ENCODE measurements at places on chromosomes 2 and 18. TPM values are rescaled to one million over a fixed set of nuclear protein-coding genes. Genes with fewer than 3 reads are reported as not detected.

GRCh38 chr2:209091056-209091455 lies 332.8 kb upstream of the MAP2 start:
- no peak overlapping the region for H3K4me3 ChIP-seq
- H3K36me3 ChIP-seq: no peaks in the 10 kb centered on the region
- no peaks in the 10 kb centered on the region for H3K4me1 ChIP-seq
- no peak overlapping the region for H3K27ac ChIP-seq
- no peaks in the 10 kb centered on the region for H3K27me3 ChIP-seq

GRCh38 chr18:10431680-10432079 lies 22.8 kb upstream of the APCDD1 start:
- no peaks in the 10 kb centered on the region for H3K36me3 ChIP-seq
- DNase-seq: no peak
- no peaks in the 10 kb centered on the region for H3K27me3 ChIP-seq

DNA sequence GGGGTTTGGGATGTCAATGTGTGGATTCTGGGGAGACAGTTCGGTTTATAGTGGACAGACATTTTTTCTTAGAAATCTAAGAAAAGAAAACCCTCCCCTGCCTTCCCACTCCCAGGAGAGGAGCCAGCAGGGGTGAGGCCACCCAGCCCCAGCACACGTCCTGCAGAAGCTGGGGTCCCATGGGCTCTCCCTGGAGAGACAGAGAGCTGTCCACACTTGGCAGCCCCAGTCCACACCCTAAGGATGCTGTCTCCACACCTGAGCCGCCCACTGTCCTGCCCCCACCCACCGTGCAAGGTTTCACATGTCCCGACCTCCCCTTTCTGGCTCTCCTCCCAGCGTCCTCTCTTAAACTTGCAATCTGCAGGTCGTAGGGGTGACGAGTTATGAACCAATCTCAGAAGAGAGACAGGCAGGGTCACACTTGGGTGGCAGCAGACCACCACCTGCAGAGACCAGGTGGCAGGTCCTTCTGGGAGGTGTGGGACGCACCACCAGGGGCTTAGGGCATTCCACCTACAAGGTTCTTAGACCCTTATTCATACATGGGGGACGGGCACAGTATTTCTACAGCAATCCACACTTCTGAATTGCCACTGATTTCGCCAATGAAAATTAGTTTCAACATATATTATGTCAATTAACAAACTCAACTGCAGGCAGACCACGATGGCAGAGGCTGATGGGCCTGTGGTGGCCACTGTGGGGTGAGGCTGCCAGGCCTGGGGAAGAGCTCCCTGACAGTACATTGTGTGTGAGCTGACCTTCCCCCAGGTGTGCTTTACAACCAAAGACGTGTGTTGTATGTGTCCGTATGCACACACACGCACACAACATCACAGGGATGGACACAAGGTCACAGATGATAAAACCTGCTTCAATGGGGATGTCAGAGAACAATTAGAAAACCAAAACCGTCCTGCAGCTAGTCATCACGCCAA lies 158.5 kb downstream of the TPO start:
- H3K36me3 ChIP-seq: no peaks in the 10 kb centered on the region
- H3K4me1 ChIP-seq: no peaks in the 10 kb centered on the region
- no peak overlapping the region for H3K4me3 ChIP-seq
- peaks cover 3% of the 10 kb centered on the region for H3K27me3 ChIP-seq

DNA sequence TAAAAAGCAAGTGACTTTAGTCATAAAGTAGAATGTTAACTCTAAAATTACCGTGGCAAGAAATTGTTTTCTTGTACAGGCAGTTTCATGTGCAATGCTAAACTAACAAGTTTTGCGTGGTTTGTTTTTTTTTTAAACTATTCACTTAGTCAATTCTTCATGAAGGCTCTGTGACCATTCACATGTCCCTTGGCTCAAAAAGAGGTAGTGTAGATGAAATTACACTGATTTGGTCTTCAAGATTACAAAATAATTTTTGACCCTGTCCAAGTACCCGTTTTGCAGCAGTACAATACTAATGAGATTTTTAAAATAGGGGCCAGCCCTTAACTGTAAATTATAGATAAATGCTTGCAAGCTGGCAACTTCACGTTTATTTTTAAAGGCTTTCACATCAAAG lies 1.3 kb downstream of the TMEM131 start:
- H3K27ac ChIP-seq: peak overlapping the region; percentile 86
- DNase-seq: no peak
- no peaks in the 10 kb centered on the region for H3K27me3 ChIP-seq
- peaks cover 31% of the 10 kb centered on the region for H3K4me1 ChIP-seq

DNA sequence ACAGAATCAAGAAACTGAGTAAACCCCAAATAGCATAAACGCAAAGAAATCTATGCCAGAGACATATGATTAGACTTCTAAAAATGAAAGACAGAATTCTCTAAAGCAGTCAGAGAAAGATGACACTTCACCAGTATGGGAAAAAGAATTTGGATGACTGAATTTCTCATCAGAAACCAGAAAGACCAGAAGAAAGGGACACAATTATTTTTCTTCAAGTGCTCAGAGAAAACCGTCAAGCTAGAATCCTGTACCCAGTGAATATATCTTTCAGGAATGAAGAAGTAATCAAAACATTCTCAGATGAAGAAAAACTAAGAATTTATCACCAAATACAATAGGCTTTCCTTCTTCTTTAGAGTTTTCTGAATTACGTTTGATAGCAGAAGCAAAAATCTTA lies 14.2 kb upstream of the ESPNL start:
- DNase-seq: no peak
- H3K27ac ChIP-seq: no peak overlapping the region
- H3K36me3 ChIP-seq: peaks cover 28% of the 10 kb centered on the region
- H3K4me3 ChIP-seq: no peak overlapping the region

- no peaks in the 10 kb centered on the region for H3K27me3 ChIP-seq
- no peak for DNase-seq
- H3K4me3 ChIP-seq: no peak overlapping the region
- no peak overlapping the region for H3K27ac ChIP-seq
These were observed 50.9 kb upstream of the PLB1 start for GRCh38 chr2:28444956-28445355.

DNA sequence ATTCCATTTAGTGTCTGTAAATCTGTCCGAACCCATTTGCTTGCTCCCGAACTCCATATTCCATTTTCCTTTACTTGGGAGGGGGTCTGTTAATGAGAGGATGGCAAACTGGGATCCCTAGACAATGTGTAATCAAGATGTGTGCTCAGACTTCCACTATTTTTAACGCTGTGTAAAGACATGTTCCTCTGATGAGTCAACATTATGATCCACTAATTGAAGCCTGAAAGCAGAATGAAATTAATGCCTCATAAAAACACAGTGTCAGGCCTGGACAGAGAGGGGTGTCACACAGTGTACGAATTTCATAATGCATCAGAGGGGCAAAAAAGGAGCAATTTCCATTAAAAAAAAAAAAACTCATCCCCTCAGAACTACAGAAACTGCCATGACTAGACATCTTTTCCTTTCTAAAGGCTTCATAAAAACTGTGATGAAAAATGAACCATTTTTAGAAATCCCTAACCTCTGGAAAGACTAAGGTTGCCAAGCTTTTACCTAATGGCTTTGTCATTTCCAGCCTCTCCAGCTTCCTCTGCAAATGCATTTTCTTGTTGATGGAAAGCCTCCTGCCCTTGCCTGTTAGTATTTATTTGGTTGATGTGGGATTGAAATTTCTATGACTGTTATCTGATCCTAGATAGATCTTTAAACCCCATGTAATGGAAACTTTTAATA lies 209.2 kb upstream of the DCC start:
- H3K36me3 ChIP-seq: no peaks in the 10 kb centered on the region
- no peak for DNase-seq
- H3K27ac ChIP-seq: no peak overlapping the region
- no peaks in the 10 kb centered on the region for H3K4me1 ChIP-seq
- H3K27me3 ChIP-seq: no peaks in the 10 kb centered on the region
- no peak overlapping the region for H3K4me3 ChIP-seq

DNA sequence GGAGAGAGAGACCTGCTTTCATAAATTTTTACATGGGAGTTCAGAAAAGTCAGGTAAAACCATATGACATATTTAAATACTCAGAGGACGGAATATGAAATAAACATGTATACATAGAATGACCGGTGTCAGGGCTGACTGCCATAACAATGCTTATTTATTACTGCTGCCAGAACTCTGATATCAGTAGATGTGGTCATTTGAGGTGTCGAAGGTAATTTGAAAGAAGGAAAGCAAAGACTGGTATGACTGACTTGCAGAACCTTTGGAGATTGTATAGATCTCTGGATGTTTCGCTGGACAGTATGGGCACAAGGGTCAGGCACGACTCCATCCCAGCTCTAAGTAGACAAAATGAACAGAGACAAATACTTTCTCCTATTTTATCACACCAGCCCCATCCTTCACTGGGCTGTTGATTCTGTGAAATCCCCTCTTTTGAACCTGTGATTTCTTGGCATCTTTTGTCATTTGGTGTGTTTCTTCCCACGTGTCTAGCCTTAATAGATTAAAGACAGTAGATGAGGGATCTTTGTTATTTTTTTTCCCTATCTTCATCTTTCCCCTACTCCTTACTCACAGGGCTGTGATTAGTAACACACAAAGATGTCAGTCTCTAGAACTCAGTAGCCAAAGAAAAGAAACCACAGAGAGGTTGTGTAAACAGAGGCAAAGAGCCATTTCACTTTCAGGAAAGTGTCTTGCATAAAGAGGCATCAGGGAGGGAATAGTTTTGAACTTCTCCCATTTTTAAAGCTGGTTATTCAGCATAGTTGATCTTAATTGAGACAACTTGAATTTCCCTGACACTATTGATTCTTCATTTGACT lies 61.6 kb downstream of the ICOS start:
- H3K4me3 ChIP-seq: no peak overlapping the region
- no peak for DNase-seq
- no peaks in the 10 kb centered on the region for H3K27me3 ChIP-seq
- no peaks in the 10 kb centered on the region for H3K4me1 ChIP-seq
- no peak overlapping the region for H3K27ac ChIP-seq

DNA sequence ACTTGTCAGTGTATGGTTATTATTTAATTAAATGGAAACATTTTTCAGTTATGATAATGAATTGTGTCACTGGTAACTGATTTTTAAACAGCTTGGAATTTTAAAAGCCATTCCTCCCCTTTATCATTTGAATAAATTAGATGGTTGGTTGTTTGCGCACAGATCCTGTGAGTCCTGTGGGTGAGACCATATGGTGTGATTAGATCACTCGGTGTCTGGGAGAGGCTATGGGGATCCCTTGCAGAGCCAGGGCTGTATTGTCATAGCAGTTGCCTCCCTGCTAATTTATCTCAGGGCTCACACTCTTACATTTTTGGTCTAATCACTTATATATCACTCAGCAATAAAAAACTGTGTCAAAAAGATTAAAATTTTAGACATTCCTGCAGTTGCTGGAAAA lies 133.5 kb downstream of the ASXL3 start:
- no peak overlapping the region for H3K27ac ChIP-seq
- H3K4me1 ChIP-seq: no peaks in the 10 kb centered on the region
- no peak overlapping the region for H3K4me3 ChIP-seq
- no peaks in the 10 kb centered on the region for H3K27me3 ChIP-seq
- DNase-seq: no peak
- H3K36me3 ChIP-seq: no peaks in the 10 kb centered on the region

GRCh38 chr18:62839874-62840713 lies 124.8 kb downstream of the PHLPP1 start:
- H3K4me1 ChIP-seq: peaks cover 15% of the 10 kb centered on the region
- DNase-seq: no peak
- no peak overlapping the region for H3K4me3 ChIP-seq
- H3K27me3 ChIP-seq: no peaks in the 10 kb centered on the region
- H3K36me3 ChIP-seq: no peaks in the 10 kb centered on the region
- H3K27ac ChIP-seq: no peak overlapping the region

DNA sequence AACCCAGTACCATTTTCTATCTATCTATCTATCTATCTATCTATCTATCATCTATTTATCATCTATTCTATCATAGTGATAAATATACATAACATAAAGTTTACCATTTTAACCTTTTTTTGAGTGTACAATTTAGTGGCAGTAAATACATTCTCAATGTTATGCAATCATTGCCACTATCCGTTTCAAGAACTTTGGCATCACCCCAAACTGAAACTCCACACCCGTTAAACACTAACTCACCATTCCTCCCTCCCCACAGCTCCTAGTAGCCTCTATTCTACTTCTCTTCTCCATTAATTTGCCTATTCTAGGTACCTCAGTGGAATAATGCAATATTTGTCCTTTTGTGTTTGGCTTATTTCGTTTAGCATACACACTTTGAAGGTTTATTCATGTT lies 82.5 kb upstream of the KCNE4 start:
- no peak overlapping the region for H3K27ac ChIP-seq
- no peaks in the 10 kb centered on the region for H3K36me3 ChIP-seq
- H3K4me1 ChIP-seq: no peaks in the 10 kb centered on the region
- no peak overlapping the region for H3K4me3 ChIP-seq
- DNase-seq: no peak

DNA sequence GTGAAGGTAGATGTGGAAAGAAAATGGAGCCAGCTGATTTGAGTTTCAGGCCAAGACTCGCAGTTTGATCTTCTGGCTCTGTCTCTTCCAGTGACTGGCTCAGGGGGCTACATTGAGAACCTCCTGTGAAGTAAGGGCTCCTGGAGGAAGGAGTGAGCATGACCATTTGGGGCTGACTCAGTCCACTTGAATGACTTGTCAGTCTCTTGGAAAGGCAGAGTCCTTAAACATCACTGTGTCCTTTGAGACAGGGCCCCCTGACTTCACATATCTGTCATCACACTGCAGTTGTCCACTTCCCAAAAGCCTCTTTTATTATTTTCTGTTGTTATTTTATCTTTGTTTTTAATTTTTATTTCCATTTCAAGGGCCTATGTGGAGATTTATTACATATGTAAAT lies 204.6 kb upstream of the APCDD1 start:
- H3K36me3 ChIP-seq: no peaks in the 10 kb centered on the region
- H3K4me1 ChIP-seq: peaks cover 18% of the 10 kb centered on the region
- no peak overlapping the region for H3K4me3 ChIP-seq
- no peaks in the 10 kb centered on the region for H3K27me3 ChIP-seq

Gene GAL3ST2
- not detected for total RNA-seq

Gene HOXD9
- 0.12 TPM for total RNA-seq

Gene UGT1A10
- not detected for total RNA-seq

Gene C2orf69
- total RNA-seq: 6.6 TPM

Gene MC2R
- total RNA-seq: not detected

Gene ECEL1
- 0.72 TPM for total RNA-seq

Gene DRC1
- total RNA-seq: not detected

Gene SYT4
- total RNA-seq: 7.3 TPM

Gene MBOAT2
- 2.0 TPM for total RNA-seq

Gene GTF2A1L
- total RNA-seq: not detected

All from pancreas (tissue), 10 donors.